GM04503 (cell line): ENCODE measurements at places on chromosomes 3 and 15.

- peak; percentile 31 for DNase-seq
Observed at GRCh38 chr3:123618768-123619484, 34.1 kb upstream of the HACD2 start.

DNA sequence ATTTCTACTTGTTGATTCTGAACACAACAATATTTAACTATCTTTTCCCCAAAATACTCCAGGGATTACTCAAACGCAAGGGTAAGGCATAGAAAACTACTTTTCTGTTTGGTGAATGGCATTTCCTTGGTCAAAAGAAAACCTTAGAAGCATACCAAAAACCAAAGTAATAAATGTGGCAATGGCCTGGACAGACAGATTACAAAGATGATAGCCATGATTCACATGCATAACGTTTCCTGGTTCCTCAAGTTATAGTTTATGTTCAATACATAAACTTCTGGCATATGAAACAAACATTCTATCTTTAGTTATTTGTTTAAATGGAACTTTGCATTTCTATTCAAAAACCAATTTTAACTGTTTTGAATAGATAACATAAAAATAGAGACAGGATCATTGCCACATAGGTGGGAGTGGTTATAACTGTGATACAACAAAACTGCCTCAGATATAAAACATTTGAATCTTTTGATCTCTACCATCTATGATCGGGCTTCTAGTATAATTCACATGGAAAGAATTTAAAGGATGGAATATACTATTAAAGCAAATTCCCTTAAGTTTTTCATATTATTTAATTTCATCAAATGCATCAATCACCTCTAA is 32.1 kb downstream of the FOXP1 start:
- DNase-seq, result peak; percentile 51

DNA sequence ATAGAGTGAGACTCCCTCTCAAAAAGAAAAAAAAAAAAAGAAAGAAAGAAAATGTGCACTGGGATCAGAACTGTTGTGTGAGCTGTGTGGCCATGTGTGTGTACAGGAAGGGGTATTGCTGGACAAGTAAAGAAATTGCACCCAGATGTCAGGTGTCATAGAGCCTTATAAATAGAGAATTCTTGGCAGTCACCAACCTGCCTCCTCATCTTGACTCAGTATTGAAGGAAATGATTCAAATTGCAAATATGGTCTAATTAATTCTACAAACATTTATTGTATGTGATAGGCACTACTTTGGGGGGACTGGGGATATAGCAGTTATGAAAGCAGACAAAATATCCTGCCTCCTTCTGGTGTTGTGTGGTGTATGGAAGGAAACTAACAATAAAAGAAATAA is 243.8 kb upstream of the TTC14 start:
- DNase-seq, result no peak

DNA sequence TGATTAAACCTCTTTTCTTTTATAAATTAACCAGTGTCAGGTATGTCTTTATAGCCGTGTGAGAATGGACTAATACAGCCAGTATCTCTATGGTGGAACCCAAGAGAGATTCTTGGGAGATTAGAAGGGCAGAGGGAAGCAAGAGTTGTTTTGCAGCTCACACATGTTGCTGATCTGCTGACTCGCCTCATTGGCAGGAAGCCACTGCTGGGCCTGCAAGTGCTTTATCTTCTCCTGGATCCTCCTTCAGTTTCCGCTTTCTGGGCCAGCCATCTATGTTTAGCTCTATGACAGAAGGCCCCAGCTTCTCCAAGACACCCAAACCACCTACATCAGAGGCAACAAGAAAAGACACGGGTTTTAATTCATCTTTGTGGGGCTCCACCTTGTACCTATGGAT is 23.4 kb upstream of the GALNT15 start:
- DNase-seq, result peak; percentile 72

DNA sequence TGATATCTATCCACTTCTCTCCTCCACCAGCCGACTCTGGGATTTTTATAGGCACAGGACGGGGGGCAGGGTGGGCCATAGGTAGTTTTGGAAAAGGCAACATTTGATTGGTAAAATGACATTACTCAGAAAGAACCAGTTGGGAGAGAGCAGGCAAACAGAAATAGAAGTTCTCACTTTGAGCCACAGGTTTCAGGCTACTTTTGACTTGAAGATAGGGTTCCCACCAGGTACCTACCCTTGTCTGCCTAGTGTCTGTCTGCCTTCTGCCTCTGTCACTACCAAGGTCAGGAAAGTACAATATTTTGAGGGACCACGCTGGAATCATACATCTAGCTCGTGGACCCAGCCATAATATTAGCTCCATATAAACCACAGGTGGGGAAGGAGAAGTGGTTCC is 412.9 kb upstream of the GRM7 start:
- DNase-seq, result no peak

- peak; percentile 75 for DNase-seq
Observed at GRCh38 chr15:30065025-30065801, 17.5 kb upstream of the GOLGA8J start.

DNA sequence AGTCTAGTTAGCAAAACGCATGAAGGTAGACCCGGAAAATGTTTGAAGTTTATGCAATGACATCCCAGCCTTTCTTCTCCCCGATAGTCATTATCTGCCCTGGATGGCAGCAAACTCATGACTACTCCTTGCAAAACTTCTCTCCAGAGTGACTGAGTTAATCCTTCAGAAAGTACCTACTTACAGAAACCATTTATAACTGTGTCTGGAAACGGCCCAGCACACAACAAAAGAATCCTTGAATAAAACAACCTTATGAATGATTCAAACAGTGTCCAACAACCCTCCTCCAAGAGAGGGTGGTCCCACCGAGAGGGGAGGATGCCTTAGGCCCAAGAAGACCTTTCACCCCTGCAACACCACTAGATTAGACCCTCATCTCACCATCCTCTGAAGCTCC is 14.2 kb downstream of the ST8SIA2 start:
- no peak for DNase-seq

GRCh38 chr15:47523681-47524475 is 193.4 kb upstream of the SEMA6D start:
- DNase-seq, result no peak

DNA sequence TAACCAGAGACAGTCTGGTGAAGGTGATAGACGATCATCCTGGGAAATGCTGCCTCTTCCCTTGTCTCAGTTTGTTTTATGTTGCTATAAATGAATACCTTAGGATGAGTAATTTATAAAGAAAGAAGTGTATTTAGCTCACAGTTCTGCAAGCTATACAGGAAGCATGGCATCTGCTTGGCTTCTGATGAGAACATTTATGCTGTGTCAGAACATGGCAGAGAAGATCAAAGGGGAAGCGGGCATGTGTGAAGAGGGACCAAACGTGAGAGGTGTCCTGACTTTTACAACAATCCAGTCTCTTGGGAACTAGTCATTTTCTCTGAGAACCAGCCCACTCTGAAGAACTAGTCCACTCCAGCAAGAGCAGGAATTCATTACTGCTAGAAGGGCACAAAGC is 9.6 kb downstream of the CMC1 start:
- no peak for DNase-seq

DNA sequence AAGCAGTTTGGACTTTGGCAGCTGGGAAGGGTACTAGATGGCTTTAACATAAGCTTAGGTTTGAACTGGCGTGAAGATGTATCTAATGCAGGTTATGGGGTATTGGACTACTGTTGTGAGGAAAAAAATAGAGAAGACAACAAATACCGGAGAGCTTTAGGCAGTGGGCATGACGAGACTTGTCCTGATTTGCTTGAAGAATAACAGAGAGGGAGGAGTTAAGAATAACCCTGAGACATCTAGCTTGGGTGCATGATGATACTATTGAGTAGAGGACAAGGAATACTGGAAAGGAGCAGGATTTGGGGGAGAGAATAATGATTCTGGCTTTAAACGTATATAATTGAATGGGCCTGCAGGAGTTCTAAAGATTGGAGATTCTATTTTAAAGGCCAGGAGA is 249.5 kb upstream of the AZI2 start:
- DNase-seq, result no peak

DNA sequence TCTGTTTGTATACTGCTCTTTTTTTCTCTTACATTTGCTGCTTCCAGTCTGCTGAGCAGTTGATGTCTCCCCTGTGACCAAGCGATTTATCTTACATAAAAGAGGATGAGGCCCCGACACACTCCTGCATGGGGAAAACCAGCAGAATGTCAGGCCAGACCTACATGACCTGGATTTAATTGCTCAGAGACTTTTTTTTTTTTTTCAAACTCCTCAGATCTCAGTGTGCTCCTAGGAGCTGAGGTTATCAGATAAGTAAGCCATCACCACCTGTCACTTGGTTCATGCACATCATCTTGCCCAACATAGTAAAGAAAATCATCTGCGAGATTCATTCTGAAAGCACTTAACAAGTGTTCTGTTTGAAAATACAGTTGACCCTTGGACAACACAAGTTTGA is 163.1 kb downstream of the PLCL2 start:
- no peak for DNase-seq
